ENCODE measurements at places on chromosomes 7 and 10.

GRCh38 chr10:73136627-73137026, 26.4 kb downstream of the NUDT13 start:
- DNase-seq = no peak

GRCh38 chr7:70314221-70314620, 715.9 kb downstream of the AUTS2 start:
- DNase-seq = no peak

GRCh38 chr10:27833792-27834191, 88.2 kb upstream of the MKX start:
- no peak for DNase-seq

DNA sequence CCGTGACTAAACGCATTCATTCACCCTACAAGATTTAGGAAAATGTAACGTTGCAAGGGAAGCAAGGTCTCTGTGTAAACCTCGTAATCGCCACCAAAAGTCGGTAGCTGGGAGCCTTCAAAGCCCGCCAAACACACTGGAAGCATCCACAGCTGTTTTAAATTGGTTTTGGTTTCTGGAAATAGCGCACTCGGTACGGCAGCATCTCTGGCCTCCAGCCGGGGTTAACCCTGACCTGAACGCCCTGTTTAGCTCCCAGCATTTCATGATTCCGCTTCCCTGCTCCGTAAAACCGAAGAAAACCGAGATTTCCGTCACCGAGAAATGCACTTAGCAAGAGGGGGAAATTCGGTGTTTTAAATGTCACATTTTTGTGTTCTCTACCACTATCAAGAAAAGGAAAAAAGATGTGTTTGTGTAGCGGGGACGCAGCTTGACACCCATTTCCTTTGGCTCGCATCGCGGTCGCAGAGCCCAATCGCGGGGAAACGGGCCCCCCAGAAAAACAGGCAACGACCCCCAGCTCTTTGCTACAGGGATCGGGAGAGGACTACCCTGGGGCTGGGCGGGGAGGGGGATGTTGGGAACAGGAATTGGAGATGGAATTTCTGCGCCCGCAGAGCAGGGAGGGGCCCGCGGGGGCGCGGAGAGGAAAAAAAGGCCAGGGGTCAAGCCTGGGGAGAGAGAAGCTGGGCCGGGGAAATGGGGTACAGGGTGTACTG, 646 bp downstream of the SGCE start:
- no peak for DNase-seq

DNA sequence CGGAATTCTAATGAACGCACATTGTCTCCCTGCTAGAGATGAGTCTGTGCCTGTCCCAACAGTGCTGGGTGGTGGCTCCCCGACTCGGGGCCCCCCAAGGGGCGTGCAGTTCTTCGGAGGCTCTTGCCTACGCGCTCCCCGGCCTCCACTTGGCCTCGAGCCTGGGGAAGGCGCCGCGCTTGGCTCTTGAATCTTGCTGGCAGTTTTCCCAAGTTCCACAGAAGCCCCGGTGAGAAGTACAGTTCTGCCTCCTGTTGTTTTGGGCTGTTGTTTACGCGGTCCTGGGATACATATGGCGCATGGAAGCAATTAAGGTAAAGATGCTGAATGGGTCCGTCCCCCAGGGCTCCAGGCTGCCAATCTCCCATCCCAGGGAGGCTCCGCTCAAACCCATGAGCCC, 32.6 kb upstream of the UNCX start:
- no peak for DNase-seq

DNA sequence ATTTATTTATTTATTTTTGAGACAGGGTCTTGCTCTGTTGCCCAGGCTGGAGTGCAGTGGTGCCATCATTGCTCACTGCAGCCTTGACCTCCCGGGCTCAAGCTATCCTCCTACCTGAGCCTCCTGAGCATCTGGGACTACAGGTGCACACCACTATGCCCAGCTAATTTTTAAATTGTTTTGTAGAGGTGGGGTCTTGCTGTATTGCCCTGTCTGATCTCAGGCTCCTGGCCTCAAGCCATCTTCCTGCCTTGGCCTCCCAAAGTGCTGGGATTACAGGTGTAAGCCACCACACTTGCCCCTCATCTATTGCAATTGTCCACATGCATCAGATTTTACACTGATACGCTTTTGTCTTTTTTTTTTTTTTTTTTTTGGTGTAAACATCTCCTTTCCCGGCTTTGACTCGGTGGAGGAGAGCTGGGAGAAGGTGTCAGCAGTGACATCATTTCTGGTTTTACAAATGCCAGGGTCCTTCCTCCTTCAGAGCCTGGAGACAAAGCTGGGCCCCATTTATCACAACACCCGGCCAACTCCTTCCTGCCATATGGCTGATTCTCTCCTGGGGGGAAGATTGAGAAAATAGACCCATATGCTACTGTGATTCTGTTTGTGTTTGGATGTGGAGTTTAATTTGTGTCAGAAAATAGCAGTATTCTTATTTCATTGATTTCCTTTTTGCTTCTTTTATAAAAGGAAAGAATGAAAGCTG, 61.3 kb downstream of the GALNT17 start:
- DNase-seq = no peak

GRCh38 chr10:16848562-16849154, 31.4 kb upstream of the RSU1 start:
- DNase-seq = no peak

GRCh38 chr7:151631570-151631952, 111.9 kb upstream of the RHEB start:
- no peak for DNase-seq

GRCh38 chr7:96471606-96472005, 149.7 kb upstream of the SLC25A13 start:
- DNase-seq = no peak

DNA sequence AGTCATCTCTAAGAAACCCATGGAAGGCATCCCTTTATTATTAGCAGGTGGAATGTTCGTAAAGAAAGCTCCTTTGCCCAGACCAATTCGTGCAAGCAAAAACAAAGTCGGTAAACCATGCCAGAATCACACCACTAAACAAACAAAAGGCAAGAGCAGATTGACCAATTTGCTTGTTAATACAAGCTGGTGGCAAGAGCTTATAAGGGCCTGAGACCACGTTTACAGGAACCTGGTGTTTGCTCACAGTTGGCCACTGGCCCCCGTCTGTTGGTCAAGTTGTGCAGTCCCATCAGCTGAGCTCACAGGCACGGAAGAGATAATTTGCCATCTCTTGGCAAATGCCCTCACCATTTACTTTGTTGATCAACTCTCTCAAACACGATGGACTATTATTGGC, 342.2 kb upstream of the MKI67 start:
- DNase-seq = no peak

GRCh38 chr7:36945612-36946400, 221.5 kb upstream of the AOAH start:
- DNase-seq = no peak

GRCh38 chr7:67438913-67439505, 442.4 kb downstream of the TYW1 start:
- DNase-seq = no peak

- no peak for DNase-seq
Measured at GRCh38 chr7:87170828-87171227, 18.6 kb downstream of the DMTF1 start.
